Stimulated activated CD8-positive, alpha-beta memory T cell treated with anti-CD3 and anti-CD28 coated beads, Interleukin-4, amount 100 ng/mL, for 4 hours (primary cell): ENCODE measurements at places on chromosomes 3 and 15.

DNA sequence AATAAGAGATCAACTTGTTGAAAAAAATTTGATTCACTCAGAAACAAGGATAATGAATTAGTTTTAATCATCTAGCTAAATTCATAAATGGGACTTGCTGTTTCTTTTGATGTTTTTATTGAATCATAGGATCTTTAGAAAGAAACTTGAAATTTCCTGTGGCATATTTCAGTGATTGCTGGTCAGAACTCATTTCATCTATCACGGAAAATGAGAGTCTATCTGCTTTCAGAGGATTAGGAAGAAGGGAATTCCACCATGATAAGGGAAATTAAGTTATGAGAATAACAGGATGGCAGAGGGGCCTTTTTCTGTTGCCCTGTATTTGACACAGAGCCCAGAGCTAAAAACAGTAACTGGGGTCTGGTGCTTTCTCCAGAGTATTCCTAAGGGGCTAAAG lies 44.9 kb upstream of the CCNL1 start:
- DNase-seq: no peak

GRCh38 chr3:154782151-154782550 lies 298.0 kb upstream of the MME start:
- no peak for DNase-seq

DNA sequence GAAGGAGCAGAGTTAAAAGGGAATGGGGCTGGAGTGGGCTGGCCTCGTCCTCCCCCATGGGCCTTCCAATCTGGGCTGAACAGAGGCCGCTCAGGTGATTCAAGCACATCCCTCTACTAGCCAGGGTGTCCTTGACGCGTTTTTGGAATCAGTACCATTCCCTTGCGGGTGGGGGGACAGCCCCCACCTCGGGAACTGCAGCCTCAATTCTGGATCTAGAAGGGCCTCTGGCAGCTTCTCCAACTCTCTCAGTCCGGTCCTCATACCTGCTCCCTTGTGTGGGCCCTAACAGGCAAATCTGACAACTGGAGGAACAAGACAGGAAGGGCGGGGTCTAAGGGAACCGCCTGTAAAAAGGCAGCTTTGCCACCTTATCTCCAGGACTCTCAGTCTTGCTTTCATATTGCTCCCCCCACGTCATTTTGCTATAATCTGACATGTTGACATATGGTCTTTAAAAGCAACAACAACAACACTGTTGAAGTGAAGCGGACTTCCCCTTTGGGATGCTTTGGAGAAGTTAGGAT lies 802 bp upstream of the CHRNB4 start:
- DNase-seq: no peak

DNA sequence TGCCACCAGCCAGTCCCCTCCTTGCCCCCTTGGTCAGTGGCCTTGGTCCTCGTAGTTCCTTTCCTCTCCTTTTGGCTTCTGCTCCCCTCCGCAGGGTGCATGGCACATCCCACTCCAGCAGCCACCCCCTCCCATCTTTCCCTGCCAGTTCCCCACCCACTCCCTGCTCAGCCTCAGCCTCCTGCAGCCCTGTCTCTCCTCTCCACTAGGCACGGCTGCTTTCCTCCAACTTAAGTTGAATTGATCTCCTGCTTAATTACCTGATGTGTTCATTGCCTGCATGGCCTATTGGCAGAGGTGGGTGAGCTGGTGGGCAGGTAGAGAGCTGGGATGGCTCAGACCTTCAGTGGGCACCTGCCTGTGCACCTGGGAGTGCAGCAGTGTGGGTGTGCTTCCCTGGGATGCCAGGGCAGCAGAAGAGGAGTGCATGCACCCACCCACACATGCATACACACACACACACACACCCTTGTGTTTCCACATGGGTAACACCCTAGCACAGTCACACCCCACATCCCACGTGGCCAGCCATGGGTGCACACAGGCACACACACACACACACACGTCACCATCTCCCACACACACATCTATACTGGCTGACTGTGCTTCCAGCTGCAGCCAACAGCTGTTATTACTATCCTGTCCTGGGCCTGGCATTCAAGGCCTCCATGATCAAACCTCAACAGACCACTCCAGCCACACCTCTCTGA lies 30.9 kb downstream of the C3orf18 start:
- DNase-seq: no peak

GRCh38 chr3:56904552-56905215 lies 102.9 kb upstream of the ARHGEF3 start:
- DNase-seq: no peak
